ENCODE measurements at places on chromosomes 6 and 20.

DNA sequence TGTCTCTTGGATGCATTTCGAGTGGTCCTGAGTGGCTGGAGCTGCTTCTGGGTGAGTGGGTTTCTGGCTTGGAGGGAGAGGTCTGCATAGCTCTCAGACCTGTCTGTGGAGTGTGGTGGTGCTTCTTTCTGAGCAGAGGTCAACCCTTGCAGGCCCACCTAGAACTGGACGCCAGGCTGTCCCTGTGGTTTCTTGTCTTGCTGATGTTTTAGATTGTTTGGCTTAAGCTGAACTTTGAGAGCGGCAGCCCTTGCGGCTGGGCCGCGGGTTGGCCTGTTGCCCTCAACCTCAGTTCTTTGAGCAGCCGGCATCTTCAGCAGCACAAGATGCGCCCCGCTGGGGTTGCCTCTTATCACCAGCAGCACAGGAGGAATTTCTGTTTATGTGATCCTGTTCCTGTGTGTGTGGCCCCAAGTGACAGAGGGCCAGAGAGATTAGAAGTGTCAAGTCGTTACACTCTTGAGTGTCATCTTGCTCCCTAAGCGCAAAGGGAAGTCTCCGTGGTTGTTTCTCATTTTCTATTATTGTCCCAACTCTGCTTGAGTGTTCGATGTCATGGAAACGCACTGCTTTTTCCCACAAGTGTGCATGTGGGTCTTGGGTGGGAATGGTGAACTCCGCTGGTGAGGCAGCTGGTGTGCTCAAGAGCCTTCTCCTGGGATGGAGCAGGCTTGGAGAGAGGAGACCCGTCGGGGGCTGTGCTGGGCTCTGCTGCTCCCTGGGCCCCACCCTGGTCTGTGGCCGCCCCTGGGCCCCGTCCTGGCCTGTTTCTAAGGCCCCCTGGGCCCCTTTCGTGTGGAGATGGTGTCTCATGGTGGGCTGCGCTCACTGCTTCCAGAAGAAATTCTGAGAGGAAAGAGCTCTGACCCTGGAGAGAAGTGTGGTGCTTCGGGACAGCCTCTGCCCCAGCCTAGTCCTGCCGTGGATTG is 20.1 kb upstream of the SLC22A1 start:
- DNase-seq: no peak

- DNase-seq: no peak
These were observed 196.4 kb upstream of the GMDS start for GRCh38 chr6:2441601-2442475.

DNA sequence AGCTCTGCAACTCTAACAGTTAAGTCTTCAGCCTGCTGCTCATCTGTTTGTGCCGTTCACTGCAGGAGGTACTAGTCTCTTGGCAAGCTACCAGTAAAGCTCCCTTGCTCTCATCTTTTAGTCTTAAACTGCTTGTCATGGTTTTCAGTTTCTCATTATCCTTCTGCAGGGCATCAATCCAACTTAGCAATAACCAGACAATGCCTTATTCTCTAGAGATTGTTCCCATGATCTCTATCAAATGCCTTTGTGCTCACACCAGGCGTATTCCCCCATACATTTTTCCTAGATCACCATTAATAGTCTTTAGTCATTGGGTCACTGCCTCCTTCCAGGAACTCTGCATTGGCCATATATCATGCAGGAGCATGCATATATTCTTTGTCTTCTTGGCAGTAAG is 171.3 kb downstream of the GRM1 start:
- no peak for DNase-seq

- no peak for DNase-seq
These were observed 1.6 kb upstream of the CD93 start for GRCh38 chr20:23087587-23088251.

- no peak for DNase-seq
These were observed 91.9 kb downstream of the MKKS start for GRCh38 chr20:10342152-10342551.

DNA sequence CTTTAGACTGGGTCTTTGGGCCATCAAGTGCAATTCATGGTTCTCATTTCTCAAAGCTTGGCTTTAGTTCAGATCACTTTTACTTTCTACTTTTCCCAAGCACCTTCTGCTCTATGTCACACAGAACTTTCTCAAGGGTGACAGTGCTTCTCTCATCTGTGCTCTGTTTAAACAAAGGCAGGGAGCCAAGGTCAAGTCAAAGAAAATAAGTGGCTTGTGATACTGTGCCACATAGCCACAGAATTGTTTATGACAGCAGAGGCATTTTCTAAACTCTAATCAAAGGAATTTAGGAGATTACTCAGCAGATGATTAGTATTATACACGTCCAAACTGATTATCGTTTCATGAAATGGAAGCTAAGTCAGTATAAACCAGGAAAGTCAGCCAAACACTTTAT is 348.0 kb downstream of the HDGFL1 start:
- no peak for DNase-seq

- no peak for DNase-seq
These were observed 100.6 kb upstream of the EMILIN3 start for GRCh38 chr20:41467220-41467619.

DNA sequence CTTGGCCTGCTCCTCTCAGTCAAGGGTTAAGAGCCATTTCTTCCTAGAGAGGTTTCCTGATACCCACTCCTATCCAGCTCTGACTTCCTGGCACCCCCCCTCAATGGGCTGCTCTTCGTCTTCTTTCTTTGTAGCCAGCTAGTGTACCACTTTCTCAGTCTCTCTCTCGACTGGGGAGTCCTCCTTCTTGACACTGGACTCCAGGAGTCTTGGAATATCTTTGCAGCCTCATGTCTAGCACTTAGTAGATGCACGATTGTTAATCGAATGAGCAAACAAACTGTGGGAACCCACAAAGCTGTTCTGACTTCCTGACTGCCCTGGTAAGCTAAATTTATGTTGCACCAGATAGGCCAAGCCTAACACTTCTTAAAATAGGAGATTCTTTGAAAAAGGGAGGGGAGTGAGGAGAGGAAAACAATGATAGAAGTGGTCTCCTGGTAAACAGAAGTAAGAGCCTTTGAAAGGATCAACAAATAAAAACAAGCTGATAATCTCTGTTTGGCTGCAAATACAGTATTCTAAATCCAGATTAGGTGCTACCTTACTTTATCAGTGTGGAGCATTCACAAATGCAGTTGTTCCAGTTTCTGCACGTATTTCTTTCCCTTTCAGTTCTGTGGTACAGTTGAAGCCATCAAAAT is 160.1 kb upstream of the CITED2 start:
- DNase-seq: no peak

DNA sequence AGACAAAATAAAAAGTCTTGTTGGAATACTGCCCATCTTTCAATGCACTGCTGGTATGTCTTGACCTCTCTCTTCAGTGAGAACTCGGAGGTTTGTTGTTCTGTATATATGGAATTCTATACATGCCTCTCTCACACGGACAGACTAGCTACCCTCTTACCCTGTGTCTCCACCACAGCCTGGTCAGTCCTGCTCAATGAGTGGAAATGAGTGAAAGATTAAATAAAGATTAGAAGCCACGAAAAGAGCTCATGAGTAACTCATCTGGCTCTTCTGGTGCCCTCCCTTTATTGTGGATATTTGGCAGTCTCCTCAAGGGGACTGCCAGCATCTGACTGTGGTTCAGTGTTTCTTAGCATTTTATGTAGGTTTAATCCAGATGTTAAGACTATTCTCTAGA is 262.8 kb upstream of the MAP3K7 start:
- no peak for DNase-seq

DNA sequence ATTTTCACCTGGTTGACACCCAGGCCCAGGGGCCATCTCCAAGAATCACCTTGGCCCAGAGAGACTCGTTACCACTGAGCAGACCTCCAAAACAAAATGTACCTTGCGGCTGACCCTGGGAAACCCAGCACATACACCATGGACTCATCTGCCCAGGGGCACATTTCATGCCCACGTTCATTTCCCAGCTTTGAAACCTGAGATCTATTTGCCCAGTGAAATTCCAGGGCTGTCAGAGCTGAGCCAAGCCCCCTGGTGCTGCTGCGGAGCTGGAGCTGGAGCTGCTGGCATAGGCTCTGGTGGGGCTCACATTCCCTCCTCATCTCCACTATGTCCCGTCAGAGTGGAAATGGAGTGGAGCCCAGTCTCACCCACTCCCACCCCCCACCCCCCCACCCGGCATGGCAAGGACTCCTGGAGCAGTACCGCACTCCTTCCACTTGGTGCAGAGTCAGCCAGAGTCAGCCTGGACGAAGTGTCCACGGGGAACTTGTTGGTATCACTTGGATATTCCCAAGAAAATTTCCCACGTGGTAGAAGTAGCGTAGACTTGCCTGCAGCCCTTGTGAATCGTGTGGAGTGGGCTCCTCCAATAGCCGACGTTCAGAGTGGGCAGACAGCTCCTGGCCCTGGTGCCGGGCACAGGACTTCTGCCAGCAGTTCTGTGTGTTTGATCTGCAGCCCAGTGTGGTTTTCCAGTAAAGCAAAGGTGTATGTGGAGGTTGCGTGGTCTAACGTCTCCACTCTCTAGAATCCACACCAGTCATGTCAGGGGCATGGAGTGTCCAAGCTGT is 18.1 kb upstream of the OSER1 start:
- DNase-seq: no peak

DNA sequence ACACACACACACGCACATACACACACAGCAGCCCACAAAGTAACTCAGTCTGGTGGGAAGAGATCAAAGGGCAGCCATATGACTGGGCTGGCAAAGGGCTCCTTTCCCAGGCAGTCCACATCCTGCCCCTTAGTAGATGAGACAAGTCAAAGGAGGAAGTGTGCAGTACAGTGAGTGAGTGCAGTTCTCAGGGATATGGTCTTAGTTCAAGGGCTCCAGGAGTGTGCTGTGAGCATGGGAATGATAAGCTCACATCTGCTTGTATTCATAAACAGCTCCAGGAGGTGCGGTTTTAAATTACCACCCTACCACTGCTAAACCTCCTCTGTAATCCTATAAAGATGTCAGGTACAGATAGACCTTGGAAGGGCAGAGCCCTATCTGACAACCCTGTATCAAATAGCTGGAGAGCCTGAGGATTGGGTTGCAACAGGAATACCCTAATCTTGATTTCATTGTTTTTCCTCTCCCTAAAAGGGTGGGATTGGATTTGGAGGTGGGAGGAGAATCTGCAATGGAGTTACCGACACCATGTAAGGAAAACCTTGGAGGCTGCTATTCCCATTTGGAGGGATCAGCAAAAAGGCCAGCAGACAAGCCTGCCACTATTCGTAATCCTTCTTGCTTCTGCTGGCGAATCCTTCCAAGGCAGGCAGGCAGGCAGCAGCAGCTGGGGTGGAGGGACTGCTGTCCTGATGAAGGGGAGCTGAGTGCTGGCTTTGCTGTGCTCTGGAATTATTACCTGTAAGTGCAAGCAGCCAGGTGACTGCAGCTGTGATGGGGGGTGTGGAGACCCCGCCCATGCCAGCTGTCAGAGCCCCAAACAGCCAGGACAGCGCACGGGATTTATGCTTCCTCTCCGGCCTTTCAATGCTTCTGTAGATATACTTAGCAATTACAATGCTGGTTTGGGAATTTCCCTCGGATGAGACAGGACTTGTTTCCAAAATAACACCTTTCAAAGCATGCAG is 342.7 kb downstream of the PRL start:
- DNase-seq: peak; percentile 91

DNA sequence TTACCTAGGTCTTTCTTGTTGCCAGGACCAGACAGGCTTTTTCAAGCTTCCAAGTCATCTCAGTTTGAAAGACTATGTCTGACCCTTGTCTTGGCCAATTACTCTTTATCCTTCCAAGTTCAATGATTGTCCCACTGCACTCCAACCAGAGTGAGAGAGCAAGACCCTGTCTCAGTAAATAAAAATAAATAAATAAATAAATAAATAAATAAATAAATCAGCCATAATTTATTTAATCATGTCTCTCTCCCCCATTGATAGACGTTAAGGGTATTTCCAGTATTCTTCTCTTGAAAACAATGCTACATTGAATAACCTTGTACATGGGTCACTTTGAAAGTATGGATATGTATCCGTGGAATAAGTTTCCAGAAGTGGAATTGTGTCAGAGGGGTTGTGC is 83.2 kb downstream of the PTPRA start:
- DNase-seq: no peak

- no peak for DNase-seq
These were observed 13.3 kb upstream of the KCNK15 start for GRCh38 chr20:44732327-44732726.

DNA sequence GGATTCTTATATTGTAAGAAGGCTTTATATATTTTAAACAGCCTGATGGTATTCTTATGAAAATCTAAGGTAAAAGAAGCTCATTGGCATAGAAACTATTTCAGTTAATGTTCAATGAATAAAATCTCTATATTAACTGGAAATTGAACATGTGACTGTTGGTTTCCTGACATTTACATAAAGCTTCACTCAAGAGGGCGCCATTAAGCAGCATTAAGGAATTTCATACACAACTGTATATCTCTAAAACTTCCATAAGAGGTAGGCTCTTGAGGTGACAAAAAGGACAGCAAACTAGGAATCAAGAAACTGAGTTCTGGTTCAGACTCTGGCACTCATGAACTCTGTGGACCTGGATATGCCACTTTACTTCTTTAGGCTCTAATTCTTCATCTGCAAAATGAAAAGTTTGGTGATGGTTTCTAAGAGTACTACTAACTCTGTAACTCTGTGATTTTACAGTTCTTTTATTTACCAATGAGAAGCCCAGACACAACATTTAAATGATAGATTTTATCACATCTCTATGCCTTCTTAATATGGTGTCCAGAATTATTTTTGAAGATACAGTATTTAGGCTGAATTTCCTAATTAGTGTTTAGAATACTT is 147.5 kb downstream of the FLRT3 start:
- no peak for DNase-seq

DNA sequence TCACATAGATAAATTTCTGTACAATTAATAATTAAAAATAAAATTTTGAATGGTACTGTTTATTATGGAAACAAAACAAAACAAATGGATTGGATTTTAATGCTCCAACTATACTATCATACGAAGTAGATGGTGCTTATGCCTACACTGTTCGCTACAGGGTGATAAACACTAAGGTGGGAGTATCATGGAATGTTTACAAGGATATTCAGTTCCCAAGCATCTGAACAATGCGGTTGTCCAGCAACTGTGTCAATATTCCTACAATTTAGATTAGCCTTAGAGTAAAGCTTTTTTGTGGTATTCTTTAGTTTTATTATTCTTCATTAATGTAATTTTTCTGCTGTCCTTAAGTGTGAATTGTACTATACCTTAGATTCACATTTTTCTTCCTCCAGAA is 105.1 kb downstream of the MMS22L start:
- no peak for DNase-seq

GRCh38 chr6:162700966-162701365 is 26.6 kb downstream of the PRKN start:
- no peak for DNase-seq

- DNase-seq: no peak
These were observed 63.0 kb upstream of the KIF25 start for GRCh38 chr6:167934426-167934864.

DNA sequence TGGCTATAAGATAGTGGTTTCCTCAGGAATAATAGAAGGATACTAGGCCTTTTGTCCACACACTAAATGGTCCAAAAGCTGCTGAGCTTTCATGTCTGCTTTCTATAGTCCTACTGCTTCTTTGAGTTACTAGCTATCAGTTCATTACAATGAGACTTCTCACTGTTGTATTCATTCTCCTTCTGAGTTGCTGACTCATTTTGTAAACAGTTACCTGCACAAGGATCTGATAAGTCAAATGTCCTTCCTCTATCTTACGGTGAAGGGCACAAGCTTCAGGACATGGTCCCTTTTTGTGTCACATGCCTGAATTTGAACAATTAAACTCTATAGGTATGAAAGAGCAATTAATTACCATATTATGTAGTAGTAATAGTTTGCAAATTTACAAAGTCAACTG is 90.5 kb downstream of the MAN1A1 start:
- no peak for DNase-seq

- DNase-seq: peak; percentile 67
These were observed 6.9 kb upstream of the CD40 start for GRCh38 chr20:46111028-46111835.

Measured in WERI-Rb-1 (cell line).